CD4-positive, alpha-beta T cell treated with Interleukin-4 for 1 hour (primary cell): ENCODE measurements at places on chromosomes 7 and 10.

GRCh38 chr7:86991093-86991769 lies 68.2 kb downstream of the ELAPOR2 start:
- DNase-seq, result no peak

DNA sequence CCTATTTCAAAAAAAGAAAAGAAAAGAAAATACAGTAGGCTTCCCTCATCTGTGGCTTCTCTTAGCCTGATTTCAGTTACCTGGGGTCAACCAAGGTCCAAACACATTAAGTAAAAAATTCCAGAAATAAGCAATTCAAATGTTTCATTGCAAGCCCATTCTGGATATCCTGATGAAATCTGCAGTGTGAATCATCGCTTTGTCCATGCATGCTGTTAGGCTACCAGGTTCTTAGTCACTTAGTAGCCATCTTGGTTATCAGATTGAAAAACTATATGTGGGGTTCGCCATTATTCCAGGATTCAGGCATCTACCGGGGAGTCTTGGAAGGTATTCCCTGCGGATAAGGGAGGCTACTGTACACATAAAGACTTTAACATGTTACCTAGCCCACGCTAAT lies 991 bp upstream of the FAM204A start:
- no peak for DNase-seq

DNA sequence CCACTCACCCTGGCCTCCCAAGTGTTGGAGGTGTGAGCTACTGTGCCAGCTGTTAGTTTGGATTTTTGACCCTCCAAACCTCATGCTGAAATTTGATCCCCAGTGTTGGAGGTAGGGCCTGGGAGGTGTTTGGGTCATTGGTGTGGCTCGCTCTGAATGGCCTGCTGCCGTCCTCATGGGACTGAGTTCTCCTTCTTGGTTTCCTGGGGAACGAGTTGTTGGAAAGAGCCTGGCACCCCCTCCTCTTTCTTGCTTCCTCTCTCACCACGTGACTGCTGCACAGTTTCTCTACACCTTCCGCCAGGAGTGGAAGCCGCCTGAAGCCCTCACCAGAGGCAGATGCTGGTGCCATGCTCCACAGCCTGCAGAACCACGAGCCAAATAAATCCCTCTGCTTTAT lies 253.5 kb downstream of the PHTF2 start:
- DNase-seq, result no peak

DNA sequence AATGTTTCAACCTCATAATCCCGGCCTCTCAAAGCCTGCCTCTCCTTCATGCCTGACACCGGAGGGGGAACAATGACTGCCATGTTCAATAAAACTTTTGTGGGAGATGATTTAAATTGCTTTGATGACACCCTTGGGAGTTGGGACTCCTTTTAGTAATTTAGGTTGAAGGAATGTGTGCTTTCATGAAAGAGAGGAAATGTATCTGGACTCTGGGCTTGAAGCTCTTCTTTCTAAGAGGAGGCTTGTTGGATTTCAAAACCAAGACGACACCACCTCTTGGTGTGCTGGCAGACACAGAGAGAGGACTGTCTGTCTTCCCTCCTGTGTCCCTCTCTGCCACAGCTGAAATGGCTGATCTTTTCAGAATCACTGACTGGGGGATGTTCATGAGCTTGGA lies 168.1 kb downstream of the GALNT17 start:
- DNase-seq, result no peak

DNA sequence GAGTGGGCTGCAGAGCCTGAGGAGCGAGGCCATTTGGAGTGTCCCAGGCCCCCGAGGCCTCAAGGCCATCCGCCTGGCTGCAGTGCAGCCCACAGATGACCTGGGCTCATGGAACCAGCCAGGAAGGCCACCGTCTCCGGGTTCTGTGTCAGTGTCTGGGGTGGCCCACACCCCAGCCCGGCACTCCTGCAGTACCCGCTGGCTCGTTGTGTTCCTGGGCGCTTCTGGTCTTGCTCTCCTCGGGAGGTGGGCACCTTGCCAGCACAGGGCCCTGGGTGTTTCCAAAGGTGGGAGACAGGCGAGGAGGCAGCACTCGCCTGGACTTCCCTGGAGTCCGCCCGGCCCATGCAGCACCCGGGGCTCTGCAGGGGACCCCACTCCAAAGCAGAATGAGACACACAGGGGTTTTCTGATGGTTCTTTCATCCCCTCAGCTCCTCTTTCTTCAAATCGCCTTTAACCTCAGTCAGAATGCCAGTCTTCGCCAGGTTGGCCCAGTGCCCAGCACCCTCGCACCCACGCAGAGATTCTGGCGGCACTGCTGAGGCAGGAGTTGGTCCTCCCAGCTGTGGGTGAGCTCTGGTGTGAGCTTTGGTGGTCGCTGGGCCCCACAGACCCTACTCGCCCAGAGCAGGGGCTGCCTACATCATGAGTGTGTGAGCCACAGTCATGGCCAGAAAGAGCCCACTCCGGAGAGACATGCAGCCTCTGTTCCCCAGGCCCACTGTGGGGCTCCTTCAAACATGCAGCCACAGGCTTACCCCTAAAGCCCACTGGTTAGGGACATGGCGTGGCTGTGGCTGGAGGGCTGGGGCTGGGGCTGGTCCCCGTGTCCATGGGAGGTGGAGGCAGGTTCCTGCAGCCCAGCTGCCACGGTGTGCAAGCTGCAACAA lies 155.7 kb downstream of the EBF3 start:
- no peak for DNase-seq

- no peak for DNase-seq
These were observed 189.4 kb upstream of the SHH start for GRCh38 chr7:156001496-156002260.

DNA sequence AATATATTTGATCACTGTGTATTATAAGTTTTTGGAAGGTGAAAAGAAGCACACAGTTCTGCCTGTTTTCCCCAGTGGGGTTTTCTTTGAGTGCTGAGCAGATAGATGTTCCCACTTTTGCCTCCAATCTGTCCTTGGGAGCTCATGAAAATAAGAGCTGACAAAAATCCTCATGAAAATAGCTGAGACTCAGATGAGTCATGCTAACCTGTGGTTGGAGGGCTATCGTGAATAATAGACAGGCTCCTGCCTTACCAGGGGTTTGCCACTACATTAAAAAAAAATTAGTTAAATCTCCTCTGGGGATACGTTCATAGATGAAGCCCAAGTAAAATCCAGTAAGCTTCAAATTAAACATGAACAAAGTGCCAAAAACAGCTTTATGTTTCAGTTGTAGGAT lies 10.9 kb upstream of the AOAH start:
- DNase-seq, result no peak

GRCh38 chr10:22368981-22369380 lies 23.7 kb downstream of the SPAG6 start:
- DNase-seq, result no peak

- DNase-seq, result no peak
These were observed 7.0 kb downstream of the ANXA7 start for GRCh38 chr10:73406846-73407245.

DNA sequence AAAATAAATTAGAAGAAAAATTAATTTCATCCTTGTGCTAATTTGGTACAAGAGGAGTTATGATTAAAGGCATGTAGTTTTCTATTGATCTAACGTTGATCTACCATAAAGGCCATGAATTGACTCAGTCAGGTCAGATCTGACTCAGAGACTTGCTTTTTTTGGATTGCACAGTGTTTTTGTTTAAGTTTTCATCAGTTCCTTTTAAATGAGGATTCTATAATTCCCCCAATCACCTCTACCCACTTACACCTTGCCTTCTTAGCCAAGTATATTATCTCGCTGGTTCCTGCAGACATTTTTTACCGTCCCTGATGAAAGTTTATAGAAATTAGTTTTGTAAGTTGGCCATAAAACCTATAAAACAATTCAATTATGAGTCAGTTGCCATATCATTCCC lies 132.4 kb upstream of the PALS2 start:
- DNase-seq, result no peak

DNA sequence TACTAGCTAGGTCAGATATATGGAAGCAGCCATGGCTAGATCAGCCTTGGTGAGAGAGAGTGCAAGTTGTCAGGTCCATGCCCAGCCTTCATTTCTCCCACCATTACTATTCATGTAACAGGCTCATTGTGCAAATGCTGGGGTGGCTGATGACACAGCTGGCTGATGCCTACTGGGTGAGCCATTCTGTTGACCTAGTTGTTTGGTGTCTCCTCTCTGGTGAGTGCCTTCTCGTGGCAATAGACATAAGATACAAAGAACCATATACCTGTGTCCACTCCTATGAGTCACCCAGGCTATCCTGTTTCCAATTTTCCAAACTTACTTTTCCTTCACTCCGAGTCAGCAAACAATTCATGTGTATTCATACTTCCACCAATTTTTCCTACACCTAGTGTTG lies 46.0 kb downstream of the ZNF25 start:
- DNase-seq, result no peak

GRCh38 chr7:39948375-39948955 lies 1.6 kb upstream of the CDK13 start:
- DNase-seq, result no peak

- DNase-seq, result peak; percentile 13
These were observed 101.6 kb downstream of the NKX6-2 start for GRCh38 chr10:132684164-132684891.

DNA sequence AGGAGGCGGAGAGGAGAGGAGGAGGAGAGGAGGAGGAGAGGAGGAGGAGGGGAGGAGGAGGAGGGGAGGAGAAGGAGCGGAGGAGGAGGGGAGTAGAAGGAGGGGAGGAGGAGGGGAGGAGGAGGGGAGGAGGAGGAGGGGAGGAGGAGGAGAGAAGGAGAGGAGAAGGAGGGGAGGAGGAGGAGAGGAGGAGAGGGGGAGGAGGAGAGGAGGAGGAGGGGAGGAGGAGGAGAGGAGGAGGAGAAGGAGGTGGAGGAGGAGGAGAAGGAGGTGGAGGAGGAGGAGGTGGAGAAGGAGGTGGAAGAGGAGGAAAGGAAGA lies 15.5 kb upstream of the CRCP start:
- DNase-seq, result no peak

- DNase-seq, result peak; percentile 52
These were observed 75.6 kb upstream of the LYZL2 start for GRCh38 chr10:30705101-30705624.

GRCh38 chr7:90563286-90563685 lies 32.8 kb upstream of the CDK14 start:
- no peak for DNase-seq

- no peak for DNase-seq
These were observed 8.0 kb downstream of the DLX5 start for GRCh38 chr7:97016381-97017191.
